ENCODE measurements at places on chromosomes 2 and 18.

- DNase-seq = no peak
Observed at GRCh38 chr2:164913640-164914350, 41.5 kb downstream of the SLC38A11 start.

DNA sequence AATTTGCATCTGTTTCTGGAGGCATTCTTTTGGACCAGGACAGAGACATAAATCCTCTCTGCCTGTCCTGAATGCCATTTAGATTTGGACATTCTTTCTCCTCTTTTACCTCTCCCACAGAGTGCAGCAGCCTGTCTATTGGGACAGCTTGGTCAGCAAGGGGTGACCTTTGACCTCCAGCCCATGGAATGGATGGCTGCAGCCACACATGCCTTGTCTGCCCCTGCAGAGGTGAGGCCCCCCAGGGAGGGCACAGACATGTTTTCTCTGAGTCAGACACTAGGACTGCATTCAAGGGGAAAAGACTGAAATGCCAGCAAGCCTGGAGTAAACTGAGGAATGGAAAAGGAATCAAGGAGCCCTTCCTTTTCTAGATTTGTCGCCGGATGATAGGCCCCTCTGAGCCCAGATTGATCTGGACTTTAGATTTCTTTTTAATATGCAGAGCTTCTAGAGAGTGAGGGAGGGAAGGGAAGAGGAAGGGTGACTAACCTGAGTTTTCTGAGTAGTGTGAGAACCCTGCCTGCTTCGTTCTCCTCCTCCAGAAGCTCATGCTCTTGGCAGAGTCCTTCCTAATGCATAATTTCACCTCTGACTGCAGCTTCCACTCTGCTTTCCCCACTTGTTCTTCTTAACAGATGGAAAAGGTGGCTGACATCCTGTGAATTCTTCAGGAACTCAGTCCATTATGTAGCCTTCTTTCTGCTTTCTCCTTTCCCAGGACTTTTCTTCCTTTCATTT lies 16.1 kb upstream of the TTLL4 start:
- DNase-seq = no peak

DNA sequence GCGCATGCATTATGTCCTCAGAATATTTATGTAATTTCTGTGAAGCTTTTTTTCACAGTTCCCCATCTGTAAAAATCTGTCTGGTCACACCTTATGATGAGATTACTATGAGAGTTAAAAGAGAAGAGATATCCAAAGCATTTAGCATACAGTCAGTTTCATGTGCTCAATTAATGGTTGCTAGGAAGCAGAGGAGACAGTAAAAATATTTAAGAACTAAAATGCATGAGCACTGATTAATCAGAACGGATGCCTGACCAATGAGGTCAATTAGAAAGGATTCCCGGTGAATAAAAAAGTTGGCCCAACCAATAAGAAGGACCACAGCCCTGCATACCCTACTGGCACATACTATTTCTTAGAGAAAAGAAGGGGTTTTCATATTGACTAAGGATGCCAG lies 12.0 kb upstream of the CRIM1 start:
- no peak for DNase-seq

- no peak for DNase-seq
Observed at GRCh38 chr2:67839668-67840067, 223.1 kb downstream of the C1D start.
